ENCODE measurements at places on chromosomes 7 and 10. TPM values are rescaled to one million over a fixed set of nuclear protein-coding genes. Genes with fewer than 3 reads are reported as not detected.

FANK1 gene
- 1.7 TPM for total RNA-seq

LIPK gene
- 0.48 TPM for total RNA-seq

CNPY4 gene
- total RNA-seq, result 4.8 TPM

HEPACAM2 gene
- not detected for total RNA-seq

GIMAP7 gene
- total RNA-seq, result not detected

FXYD4 gene
- total RNA-seq, result not detected

PGAM2 gene
- 1.3 TPM for total RNA-seq

DDX50 gene
- total RNA-seq, result 78.9 TPM

SORCS3 gene
- total RNA-seq, result not detected

MKX gene
- total RNA-seq, result 0.43 TPM

NUB1 gene
- total RNA-seq, result 43.1 TPM

STOX1 gene
- total RNA-seq, result 0.21 TPM

LZTS2 gene
- total RNA-seq, result 91.6 TPM

HOXA10 gene
- 2.2 TPM for total RNA-seq

UPP1 gene
- total RNA-seq, result 212 TPM

MSS51 gene
- total RNA-seq, result 0.24 TPM

SHLD2 gene
- total RNA-seq, result 43.1 TPM

ACSM6 gene
- not detected for total RNA-seq

SH2B2 gene
- 7.0 TPM for total RNA-seq

KLF14 gene
- total RNA-seq, result not detected

MMD2 gene
- total RNA-seq, result not detected

LRRC17 gene
- total RNA-seq, result 0.72 TPM

NPSR1 gene
- not detected for total RNA-seq

TMEM176B gene
- not detected for total RNA-seq
